ENCODE measurements at places on chromosomes 5 and 9.

DNA sequence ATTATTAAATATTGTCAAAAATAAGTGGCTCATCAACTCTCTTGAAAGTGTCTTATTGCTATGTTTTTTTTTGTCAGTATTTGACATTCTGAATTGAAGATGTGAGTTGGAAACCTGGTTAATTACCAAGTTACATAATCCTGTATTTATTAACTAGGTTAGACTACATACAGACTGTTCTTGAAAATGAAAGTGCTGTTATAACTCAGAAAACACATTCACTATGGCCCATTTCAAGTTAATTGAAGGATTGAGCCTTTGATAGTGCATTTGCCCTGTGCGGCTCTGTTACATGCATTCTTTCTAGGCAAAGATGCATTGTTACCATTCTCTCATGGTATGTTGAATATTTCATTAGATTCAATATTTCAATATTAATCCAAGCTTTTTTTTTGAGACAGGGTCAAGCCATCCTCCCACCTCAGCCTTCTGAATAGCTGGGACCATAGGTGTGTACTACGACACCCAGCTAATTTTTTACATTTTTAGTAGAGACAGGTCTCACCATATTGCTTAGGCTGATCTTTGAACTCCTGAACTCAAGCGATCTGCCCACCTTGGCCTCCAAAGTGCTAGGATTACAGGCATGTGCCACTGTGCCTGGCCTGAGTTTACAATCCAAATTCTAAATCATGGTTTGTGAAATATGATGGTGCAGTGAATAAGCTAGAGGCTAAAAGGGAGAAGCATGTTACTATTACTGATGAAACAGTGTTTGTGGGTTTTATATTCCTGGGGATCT, 10.0 kb downstream of the CTNNA1 start:
- H3K36me3 ChIP-seq: peaks cover 15% of the 10 kb centered on the region
- H3K4me3 ChIP-seq: no peak overlapping the region
- DNase-seq: peak; percentile 58
- no peak overlapping the region for H3K27ac ChIP-seq
- H3K4me1 ChIP-seq: peaks cover 13% of the 10 kb centered on the region
- no peaks in the 10 kb centered on the region for H3K27me3 ChIP-seq

GRCh38 chr5:68140763-68141162, 74.8 kb upstream of the PIK3R1 start:
- DNase-seq: no peak
- H3K36me3 ChIP-seq: no peaks in the 10 kb centered on the region
- no peaks in the 10 kb centered on the region for H3K27me3 ChIP-seq
- peaks cover 6% of the 10 kb centered on the region for H3K4me1 ChIP-seq
- no peak overlapping the region for H3K27ac ChIP-seq
- H3K4me3 ChIP-seq: no peak overlapping the region

- no peaks in the 10 kb centered on the region for H3K27me3 ChIP-seq
- peaks cover 32% of the 10 kb centered on the region for H3K4me1 ChIP-seq
- no peak overlapping the region for H3K4me3 ChIP-seq
- no peak for DNase-seq
- H3K36me3 ChIP-seq: no peaks in the 10 kb centered on the region
- no peak overlapping the region for H3K27ac ChIP-seq
Observed at GRCh38 chr9:33185858-33186257, 18.7 kb upstream of the B4GALT1 start.

DNA sequence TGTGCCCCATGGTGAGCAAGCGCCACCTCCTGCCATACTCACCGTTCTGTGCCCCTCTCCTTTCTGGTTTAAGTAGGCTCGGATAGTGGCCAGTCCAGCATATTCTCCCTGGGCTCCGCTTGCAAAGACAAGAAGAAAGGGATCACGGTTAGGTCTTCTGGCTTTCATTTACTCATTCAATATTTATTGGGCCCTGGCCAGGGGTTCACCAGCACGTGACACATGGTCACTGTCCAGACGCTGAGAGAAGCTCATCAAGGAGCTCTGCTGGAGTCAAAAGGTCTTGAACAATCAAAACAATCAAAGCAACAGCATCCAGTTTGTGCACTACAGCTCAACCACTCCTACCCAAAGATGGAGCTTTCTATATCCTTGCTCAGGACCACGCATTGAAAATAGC, 80.2 kb downstream of the GLDC start:
- no peaks in the 10 kb centered on the region for H3K36me3 ChIP-seq
- peak; percentile 56 for DNase-seq
- H3K27me3 ChIP-seq: no peaks in the 10 kb centered on the region
- H3K27ac ChIP-seq: peak overlapping the region; percentile 100

DNA sequence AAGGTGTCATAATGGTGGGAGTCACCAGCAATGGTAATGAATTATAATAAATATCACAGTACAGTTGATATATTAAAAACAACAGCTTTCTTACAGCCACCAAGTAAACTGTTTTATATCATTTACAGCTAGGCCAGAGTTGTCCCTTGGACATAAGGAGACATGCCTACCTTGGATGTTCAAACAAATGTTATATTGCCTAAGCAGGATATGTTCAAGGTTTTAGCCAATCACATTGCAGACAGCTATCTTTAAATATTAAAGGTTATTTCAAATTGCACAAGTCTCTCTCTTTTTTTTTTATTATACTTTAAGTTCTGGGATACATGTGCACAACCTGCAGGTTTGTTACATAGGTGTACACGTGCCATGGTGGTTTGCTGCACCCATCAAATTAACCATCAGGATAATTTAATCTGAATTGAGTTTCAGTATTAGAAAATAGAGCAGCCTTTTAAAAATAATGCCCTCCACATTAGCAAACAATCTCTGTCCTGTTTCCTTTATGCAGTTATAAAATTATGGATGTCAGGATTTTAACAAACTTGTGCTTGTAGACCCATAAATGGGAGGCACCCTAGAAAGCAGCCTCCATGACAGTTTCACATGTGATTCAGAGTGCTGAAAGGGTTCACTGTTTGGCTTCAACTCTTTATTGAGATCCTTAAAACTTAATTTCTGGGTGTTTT, 340.7 kb downstream of the ARRDC3 start:
- DNase-seq: no peak
- H3K27me3 ChIP-seq: no peaks in the 10 kb centered on the region
- H3K36me3 ChIP-seq: no peaks in the 10 kb centered on the region
- H3K4me3 ChIP-seq: no peak overlapping the region
- H3K27ac ChIP-seq: no peak overlapping the region

DNA sequence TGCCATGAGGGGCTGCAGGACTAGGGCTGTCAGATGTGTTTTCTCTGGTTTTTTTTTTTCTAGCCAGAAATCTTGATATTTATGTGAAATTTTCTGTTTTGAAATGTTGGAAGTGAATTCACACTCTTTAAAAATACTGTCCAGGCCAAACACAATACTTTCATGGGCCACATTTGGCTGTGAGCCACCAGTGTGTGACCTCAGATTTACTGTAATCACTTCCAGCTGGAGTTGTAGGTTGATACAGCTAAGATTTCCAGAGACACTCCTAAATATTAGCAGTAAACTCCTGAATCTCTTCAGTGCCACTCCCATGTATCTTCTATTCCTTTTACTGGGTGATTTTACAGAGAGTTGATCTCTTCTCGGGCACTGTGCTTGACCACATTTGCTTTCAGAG, 92.2 kb upstream of the CKMT2 start:
- no peaks in the 10 kb centered on the region for H3K36me3 ChIP-seq
- H3K27ac ChIP-seq: no peak overlapping the region

- no peaks in the 10 kb centered on the region for H3K4me1 ChIP-seq
- no peak overlapping the region for H3K4me3 ChIP-seq
- no peaks in the 10 kb centered on the region for H3K36me3 ChIP-seq
- no peak for DNase-seq
Observed at GRCh38 chr9:28887188-28887884, 1314.1 kb upstream of the C9orf72 start.

DNA sequence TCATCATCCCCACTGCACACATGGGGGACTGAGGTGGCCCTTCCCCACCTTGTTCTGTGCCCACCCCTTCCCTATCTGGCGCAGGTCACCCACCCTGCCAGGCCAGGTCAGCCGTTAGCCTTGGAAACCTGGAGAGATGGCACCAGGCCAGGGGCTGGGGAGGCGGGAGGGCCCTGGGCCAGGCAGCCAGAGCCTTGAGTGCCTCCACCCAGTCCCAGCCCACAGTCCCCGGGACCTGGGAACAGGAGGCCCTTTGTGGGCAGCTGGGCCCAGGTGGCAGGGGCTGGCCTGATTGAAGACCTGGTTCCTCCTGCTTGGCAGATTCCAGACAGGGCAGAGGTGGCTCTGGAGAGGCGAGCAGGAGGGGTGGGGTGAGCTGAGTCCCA, 70.6 kb downstream of the LRSAM1 start:
- no peak overlapping the region for H3K4me3 ChIP-seq
- H3K27ac ChIP-seq: peak overlapping the region; percentile 93
- DNase-seq: peak; percentile 61
- peaks cover 69% of the 10 kb centered on the region for H3K36me3 ChIP-seq
- H3K4me1 ChIP-seq: peaks cover 78% of the 10 kb centered on the region
- no peaks in the 10 kb centered on the region for H3K27me3 ChIP-seq

GRCh38 chr9:76559286-76559685, 100.3 kb downstream of the GCNT1 start:
- no peak overlapping the region for H3K27ac ChIP-seq
- DNase-seq: no peak
- no peaks in the 10 kb centered on the region for H3K36me3 ChIP-seq
- peaks cover 71% of the 10 kb centered on the region for H3K4me1 ChIP-seq

DNA sequence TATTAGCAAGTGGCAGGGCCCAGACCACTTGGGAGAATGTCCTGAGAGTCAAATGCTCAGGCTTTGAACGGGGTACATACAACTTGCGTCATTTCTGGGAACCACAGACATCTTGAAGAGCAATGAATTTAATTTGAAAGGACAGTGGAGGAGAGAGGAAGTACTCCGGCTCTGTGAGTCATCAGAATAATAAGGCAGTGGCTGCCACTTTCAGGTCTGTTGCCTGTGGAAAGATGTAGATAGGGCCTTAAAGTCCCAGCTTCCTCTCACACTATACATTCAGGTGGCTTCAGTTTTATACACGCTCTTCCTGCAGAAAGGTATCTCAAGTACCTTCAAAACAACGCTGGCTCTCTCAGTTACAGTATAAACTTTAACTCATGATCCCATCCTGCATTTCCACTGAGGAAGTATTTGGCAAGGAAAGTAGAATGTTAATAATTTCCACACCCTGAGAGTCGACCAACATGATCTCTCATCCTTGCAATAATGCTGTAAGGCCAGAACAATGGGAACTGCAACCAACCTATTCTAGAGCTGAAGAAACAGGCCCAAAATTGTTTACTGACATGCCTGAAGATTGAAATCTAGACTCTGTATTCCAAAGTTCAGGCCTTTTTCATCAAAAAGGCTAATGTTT, 6.8 kb upstream of the PRUNE2 start:
- DNase-seq: peak; percentile 74
- H3K27me3 ChIP-seq: peaks cover 18% of the 10 kb centered on the region
- peaks cover 3% of the 10 kb centered on the region for H3K4me1 ChIP-seq
- no peaks in the 10 kb centered on the region for H3K36me3 ChIP-seq
- no peak overlapping the region for H3K4me3 ChIP-seq

Data from osteoblast (primary cell).